Foreskin keratinocyte (primary cell): ENCODE measurements at places on chromosomes 11 and 22. TPM values are rescaled to one million over a fixed set of nuclear protein-coding genes. Genes with fewer than 3 reads are reported as not detected.

The MS4A12 gene
- total RNA-seq, result not detected in 2 replicates

The CARNS1 gene
- total RNA-seq, result not detected in 2 replicates

The RASSF10 gene
- total RNA-seq, result 1.2 and 3.6 TPM in 2 replicates

The CASP5 gene
- not detected in 2 replicates for total RNA-seq

The YAP1 gene
- total RNA-seq, result 130 and 146 TPM in 2 replicates

The APOA4 gene
- total RNA-seq, result not detected in 2 replicates

The NADSYN1 gene
- total RNA-seq, result 40.4 and 46.3 TPM in 2 replicates

The MYRF gene
- 0.10 and 0.18 TPM in 2 replicates for total RNA-seq

The OR51I1 gene
- not detected in 2 replicates for total RNA-seq

The FAM181B gene
- total RNA-seq, result 0.07 and 0.21 TPM in 2 replicates

The FXYD2 gene
- not detected in 2 replicates for total RNA-seq

The CSTPP1 gene
- 25.0 and 30.3 TPM in 2 replicates for total RNA-seq

The CDC45 gene
- total RNA-seq, result 38.2 and 39.8 TPM in 2 replicates
